ENCODE measurements at places on chromosomes 3 and 15.

- no peak for ATAC-seq
Measured at GRCh38 chr15:25188051-25188450, 233.3 kb downstream of the SNRPN start.

DNA sequence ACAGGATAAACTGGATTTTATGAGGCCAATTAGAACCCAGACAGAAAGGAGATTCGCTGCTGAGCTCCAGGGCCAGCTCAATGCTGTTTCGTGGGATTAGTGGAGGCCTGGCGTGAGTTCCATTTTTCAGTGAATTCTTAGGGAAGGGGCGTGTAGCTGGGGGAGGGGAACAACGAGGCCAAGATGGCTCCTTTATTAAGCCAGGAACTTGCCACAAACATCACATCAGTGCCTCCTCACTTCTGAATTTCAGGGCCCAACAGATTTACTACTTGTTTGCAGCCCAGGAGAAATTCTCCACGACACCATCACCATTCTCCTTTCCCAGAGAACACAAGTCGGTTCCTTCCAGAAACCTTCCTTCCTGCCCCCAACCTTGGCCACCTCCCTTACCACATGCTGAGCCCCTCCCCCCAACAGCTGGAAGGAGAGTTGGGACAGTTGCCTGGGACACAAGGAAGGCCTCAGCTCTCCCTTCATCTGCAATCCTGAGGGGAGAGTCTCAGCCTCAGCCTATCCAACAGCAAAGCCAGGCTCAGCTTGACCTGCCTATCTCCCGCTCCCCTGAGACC, 5.8 kb downstream of the IGDCC4 start:
- no peak for ATAC-seq

DNA sequence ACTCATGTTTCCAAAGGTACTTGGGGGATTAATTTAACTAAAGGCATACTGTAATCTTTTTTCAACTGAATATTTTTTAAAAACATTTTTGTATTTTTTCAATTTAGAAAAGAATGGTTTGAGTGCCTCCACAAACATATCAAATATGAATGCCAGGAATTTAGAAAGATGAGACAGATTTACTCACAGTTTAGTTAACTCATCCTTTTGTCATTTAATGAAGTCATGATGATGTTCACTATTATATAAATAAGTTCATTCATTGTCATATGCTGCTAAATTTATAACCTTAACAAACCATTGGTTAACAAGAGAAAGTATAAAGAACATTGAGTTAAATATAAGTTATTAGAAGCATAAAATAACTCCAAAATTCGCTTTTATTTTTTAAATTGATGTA, 50.0 kb downstream of the FGF7 start:
- ATAC-seq = no peak

DNA sequence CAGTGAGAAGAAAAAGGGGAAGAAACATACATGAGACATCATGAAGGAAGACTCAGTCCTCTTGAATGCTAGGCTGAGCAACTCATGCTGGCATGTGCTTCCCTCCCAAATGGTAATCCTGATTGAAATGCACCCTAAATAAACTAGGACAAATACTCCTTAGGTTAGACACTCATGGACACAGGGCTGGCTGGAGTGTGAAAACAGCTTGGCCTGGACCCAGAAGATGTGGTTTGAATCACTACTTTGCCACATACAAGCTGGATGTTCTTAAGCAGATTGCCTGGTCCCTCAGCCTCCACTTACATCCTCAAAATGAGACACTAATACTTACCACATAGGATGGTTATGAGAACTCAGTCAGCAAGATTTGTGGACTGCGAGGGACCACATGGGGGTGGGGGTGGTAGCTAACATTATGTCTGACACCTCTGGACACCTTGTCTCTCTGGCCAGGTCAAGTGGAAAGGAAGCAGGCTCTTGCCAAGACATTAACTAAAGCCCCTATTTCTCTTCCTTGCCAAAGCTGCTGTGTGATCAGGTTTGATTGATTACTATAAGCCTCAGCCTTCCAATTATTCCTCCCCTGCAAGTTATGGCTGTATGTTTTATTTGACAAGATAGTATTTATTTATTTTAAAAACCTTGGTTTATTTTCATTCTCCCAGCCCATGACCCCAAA, 138.9 kb upstream of the SLC7A14 start:
- peak; percentile 9 for ATAC-seq

DNA sequence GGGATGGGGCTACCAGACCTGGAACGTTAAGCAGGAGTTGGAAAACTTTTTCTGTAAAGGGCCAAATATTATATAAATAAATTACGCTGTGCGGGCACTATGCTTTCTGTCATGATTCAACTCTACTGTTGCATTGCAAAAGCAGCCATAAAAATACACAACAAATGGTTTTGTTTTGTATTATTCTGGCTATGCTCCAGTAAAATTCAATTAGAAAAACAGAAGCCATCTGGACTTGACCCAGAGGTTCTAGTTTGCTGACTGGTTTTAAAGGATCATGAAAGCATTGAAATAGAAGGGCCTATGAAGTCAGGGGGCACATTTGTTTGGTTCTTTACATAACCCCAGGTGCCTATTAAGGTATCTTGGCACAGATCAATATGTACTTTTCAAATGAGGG, 647.4 kb upstream of the LMCD1 start:
- no peak for ATAC-seq

DNA sequence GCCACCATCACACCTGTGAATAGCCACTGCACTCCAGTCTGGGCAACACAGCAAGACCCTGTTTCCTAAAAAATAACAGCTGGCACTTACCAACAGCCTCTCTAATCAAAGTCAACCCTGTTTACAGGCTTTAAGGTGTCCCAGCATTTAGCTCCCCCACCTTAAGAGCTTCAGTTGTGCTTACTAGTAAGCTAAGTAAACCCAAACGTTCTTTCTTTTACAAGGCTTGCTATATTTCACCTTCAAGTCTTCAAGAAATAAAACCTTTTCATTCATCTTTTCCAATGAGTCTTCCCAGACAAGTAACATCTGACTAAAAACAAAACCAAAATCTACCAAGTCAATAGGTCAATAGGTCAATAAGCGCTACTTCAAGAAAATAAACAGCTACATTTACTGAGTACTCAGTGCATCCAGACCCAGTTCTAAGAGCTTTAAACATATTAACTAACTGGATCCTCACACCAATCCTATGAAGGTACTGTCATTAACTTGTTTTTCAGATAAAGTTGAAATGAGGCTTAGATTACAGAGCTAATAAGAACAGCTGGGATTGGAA, 62.4 kb downstream of the PBRM1 start:
- ATAC-seq = peak; percentile 44

DNA sequence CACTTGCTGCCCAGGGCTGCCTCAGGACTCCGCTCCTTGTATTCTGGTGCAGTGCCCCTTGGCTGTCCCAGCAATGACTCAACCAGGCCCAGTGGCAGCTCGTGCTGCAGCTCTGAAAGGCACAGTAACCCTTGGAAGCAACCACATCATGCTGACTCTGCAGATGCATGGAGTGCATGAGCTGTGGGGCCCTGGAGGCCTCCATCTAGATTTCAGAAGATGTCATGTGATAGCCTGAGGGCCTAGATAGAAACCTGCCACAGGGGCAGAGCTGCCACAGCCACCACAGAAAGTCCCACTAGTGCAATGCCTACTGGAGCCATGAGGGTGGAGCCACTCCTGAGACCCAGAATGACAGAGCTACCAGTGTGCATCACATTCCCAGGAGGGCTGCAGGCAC, 117.1 kb upstream of the SMAD3 start:
- ATAC-seq = no peak

DNA sequence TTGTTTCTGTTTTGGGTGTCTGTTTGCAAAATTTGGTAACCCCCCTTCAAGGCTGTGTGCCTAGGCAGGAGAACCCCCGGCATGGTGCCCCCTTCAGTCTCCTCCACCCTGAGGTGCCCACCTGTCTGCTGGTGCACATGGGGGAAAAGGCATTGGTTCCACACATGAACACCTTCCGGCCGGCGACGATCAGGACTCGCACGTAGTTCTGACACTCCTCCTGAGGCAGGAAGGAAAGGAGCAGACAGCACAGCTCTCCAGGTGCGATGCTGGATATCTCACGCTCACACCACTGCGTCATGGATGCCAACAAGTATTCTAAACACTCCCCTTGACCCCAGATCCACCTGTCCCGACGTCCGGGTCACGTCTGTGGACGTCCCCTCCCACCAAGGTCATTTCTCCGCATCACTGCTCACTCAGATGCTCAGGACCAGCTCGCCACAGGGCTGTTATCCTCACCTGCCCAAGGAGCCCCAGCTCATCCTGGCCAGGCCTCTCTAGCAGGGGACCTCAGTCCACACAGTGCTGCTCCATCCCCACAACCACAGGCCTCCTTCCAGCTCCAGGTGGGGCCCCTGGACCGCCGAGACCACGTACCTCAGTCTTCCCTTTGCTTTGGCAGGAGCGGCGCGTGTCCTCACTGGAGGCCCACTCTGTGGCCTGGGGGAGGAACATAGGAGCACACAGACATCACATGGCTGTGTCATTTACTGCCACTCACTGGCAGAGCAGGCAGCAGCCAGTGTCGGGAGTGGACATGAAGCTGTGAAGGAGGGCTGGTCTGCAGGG, 99.0 kb downstream of the SEMA5B start:
- ATAC-seq = peak; percentile 13

GRCh38 chr15:40894681-40895448, 615 bp downstream of the VPS18 start:
- ATAC-seq = peak; percentile 68

DNA sequence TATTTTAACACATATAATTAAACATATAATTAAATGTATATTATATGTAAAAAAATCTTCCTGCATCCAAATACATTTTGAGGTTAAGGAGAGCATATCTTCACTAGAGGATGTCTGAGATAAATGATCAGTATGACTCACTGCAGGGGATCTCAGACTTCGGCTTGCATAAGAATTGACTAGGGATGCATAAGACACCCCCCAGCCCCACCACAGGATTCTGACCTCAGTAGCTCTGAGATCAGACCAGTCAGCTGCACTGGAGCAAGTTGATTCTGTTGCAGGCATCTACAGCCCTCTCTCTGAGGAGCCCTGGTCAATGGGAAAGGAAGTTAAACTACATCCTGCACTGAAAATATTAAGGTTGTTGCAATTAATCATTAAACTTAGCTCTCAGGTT, 29.0 kb upstream of the TBC1D21 start:
- no peak for ATAC-seq

GRCh38 chr3:156681002-156681401, 6.6 kb downstream of the TIPARP start:
- no peak for ATAC-seq

- ATAC-seq = no peak
Measured at GRCh38 chr15:48532946-48533345, 112.6 kb downstream of the FBN1 start.

- no peak for ATAC-seq
Measured at GRCh38 chr15:40010686-40011085, 28.3 kb downstream of the SRP14 start.

- no peak for ATAC-seq
Measured at GRCh38 chr3:18656410-18656809, 231.3 kb upstream of the SATB1 start.

DNA sequence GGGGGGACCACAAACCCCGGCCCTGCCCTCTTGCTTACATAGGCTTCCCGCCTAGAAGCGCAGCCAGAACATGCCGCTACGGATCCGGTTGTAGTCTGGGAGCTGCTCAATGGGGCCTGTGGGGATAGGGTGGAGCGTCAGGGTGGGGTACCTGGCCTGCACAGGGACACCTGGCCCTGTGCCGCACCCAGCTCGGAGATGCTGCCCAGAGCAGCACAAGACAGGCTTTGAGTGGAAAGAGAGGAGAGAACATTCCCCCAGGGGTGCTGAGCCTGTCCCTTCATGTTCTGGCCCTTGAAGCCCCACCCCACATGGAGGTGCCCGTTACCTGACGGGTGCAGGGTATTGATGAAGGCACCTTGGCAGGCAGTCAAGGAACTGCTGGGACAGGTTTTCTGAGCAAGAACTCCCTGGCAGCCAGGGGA, 4.0 kb upstream of the COL7A1 start:
- ATAC-seq = no peak

GRCh38 chr15:57676585-57676984, 29.9 kb upstream of the POLR2M start:
- ATAC-seq = no peak

DNA sequence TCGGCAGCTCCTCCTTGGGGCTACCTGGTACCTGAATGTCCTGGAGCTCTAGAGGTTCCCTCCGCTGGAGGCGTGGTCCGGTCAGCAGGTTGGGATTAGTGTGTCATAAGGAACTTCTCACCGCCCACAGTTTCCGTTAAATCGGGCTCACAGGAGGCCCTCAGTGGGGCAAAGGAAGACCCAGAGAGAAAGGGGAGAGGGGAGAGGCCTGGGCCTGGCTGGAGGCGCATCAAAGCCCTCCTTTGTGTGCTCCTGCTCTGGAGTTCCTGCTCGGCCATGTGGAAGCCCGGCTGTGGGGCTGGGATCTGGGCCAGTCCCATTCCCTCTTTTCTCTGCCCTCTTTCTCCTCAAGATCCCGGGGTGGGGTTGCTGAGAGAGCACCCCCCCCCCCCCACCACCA, at the start of gene RLBP1:
Gene RLBP1 (minus strand): TSS at position 37 of the 400 bp plus-strand sequence. CDS start 2,604 bp downstream, outside the sequence.
- ATAC-seq = no peak

DNA sequence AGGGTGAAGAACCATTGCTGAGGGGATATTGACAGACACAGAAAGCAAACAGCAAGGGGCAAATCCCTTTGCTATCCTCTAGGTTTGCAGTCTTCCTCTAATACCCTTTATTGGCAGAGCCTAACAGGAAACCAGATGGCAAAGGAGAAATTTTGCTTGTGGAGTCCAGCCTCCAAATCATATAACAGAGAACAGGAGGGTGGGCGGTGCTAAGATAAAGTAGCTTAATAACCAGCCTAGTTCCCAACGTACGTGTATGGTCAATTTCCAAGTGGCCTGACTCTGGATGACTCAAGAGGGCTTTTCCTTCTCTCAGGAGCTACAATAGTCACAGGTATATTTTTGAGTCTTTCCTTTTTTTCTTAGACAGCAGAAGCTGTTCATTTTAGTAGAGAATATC, 404.5 kb downstream of the PDCD6IP start:
- ATAC-seq = no peak

DNA sequence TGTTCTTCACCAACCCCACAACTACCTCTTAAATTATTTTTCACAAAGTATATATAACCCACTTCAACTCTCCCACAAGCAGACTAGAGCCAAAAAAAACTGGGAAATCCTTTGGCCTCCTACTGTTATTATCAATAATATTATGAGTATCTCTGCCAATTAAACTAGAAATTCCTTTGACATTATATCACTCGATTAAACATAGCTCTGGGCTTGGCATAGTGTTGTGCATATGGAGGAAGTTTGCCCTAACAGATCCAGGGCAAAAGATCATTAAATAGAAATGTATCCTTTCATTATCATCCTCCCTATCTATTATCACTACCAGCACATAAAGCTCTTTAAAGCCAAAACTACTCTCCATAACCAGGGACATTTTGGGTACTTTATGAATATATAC, 74.9 kb downstream of the OSBPL10 start:
- ATAC-seq = no peak

DNA sequence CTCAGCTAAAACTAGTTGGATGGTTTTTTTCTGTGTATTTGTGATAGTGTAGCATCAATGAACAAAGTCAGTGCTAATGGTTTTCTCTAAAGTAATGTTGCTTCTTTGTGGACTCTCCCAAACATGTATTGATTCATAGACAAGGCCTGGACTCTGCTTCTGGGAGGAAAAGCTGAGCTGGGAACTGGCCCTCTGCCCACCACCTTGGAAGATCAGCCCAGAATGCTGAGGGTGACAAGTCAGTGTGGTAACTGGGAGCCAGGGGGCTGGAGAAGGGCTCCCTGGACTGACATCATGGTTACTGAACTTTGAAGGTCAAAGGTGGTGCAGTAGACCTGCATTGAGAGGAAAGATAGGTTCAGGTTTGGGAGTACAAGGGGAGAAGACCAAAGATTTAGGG, 3.0 kb downstream of the ARHGAP31 start:
- no peak for ATAC-seq
